GDM1 (cell line): ENCODE measurements at places on chromosomes 3 and 15.

DNA sequence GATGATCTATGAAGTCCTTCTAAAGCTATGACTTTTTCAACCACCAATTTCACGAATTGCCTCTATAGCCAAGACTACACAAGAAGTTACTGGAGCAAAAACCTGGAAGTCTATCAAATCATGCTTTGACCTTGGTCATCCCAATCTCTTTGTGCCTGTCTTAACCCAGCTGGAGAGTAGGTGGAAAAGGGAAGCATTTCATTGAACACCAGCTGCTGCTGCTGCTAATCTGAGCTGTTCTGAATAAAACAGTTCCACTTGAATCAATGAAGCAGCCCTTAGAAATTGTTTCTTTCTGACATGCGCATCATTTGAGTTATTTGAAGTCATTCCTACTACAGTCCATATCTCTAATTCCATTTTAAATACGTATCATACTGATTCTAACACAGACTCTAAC lies 7.3 kb upstream of the UBE3A start:
- no peak for DNase-seq

DNA sequence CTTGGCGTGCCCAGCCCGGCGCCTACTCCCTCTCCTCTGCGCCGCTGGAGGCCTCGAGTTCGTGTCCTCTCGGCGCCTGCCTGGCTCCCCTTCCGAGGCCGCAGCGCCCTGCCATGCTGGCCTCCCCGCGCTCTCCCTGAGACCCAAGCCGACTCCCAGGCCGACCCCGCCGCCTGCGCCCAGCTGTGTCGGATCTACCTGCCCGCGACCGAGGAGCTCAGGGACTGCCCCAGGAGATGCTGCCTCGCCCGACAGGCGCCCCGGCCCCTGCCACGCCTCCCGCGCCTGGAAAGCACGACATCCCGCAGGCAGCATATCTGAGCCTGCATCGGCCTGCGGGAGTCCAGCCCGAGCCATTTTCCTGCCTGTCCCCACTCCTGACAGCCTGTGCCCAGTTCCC lies 16.1 kb downstream of the PAQR9 start:
- DNase-seq = no peak

DNA sequence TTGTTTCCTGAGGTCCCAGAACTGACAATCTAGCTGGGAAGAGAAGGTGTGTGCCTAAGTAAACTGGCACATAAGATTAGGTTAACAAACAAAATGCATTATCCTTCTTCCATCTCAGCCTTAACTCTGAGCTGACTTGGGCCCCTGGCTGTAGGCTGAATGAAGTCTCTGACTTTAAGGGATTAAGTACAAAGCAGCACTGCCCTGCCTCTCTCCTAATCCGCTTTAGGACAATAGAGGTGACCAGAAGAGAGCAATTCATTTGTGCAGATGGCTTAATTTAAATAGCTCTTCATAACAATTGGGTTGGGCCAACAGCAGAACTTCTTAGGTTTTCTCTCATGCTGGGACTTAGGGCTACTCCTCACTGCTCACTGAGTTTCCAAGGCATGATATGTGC lies 181.6 kb upstream of the SOX14 start:
- DNase-seq = no peak

DNA sequence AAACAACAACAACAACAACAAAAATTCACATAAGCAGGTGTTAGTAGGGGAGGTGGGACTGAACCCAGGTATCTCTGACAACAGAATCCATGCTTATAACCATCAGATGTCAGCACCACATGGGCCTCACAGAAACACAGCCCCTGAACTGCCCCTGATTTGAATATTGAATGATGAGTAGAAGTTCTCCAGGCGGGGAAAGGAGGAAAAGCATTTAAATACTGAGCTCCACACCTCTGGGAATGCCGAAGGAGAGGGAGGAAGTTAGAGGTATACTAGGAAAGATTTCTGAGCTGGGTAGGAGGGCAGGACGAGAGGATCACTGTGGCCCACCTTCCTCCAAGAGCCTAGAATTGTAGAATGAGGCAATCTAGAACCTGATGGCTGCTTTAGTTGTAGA lies 31.9 kb upstream of the EIF4A2 start:
- DNase-seq = no peak

DNA sequence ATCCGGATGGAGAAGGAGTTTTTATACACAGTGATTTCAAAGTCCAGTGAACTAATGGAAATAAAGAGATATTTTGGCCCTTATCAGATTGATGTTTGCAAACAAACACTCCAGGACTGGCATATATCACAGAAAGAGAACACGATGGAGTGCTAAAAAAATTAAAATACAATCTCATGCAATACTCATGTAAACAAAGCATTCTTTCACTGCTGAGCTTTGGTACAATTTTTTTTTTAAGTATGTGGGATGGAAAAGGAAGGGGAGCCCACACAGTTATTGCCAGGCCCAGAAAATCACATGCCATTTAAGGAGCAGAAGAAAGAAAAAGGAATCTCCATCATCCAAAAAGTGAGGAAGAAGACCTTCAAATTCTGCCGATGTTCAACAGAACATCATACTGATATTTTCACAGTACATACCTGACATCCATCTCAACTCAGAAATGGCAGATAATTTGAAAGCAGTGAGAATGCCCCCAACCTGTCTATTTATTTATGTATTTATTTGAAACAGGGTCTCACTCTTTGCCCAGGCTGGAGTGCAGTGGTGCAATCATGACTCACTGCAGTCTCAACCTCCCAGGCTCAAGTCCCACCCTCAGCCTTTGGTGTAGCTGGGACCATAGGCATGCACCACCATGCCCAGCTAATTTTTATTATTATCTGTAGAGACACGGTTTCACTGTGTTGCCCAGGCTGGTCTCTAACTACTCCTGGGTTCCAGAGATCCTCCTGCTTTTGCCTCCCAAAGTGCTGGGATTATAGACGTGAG lies 107.5 kb upstream of the SLC2A2 start:
- no peak for DNase-seq

DNA sequence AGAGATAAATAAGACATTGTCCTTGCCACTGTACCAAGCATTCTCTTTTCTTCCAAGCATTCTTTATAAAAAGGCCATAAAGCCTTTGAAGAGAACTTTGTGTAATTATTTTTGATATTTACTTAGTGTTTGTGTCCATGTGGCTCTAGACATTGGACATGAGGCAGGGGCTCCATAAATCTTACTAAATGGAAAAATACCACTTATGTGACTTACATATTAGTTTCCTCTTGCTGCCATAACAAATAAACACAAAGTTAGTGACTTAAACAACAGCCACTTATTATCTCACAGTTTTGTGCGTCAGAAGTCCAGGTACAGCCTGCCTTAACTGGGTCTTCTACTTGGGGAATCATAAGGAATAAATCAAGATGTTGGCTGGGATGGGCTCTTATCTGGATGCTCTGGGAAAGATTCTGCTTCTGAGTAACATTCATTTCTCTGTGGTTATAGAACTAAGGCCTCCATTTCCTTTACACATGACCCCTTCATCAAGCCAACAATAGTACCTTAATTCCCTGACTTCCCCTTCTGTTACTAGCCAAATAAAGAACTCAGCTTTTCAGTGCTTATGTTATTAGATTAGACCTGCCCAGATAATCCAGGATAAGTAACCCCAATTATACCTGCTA lies 59.9 kb upstream of the COL8A1 start:
- no peak for DNase-seq

GRCh38 chr3:186974824-186975313 lies 44.5 kb downstream of the ST6GAL1 start:
- no peak for DNase-seq

DNA sequence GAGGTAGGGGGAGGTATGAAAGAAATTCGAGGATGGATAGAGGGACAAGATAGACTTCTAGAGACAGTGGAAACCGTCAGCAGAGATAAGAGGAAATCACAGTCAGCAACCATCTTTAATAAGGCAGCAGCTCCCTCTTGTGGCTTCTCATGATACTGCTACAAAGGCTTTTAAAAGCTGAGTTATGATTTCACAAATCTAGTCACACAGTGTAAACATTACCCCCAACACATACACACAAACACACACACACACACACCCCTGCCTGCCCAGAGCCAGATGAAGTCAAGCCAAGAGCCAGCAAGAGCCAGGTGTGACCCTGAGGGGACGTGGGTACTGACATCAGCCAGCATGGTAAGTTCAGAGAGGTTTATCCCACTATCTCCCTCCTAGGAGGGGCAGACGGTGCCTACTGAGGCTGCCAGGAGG lies 18.9 kb upstream of the TGM5 start:
- DNase-seq = peak; percentile 15

DNA sequence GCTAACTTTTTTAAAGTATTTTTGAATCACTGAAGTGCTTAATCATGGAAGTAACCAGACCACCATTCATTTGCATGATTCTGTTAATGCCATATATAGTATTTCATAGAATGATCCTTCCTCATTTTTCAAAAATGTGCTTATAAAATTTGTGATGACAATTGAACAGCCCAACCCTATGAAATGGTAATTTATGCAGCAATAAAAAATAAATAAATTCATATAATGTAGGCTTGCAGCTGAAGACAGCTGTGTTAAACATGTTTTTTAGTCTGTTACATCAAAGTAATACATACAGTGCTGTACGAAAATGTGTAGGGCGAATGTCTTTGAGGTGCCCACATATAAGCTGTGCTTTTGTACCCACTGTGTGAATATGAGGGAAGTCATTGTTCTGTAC lies 131.7 kb downstream of the FILIP1L start:
- DNase-seq = no peak

DNA sequence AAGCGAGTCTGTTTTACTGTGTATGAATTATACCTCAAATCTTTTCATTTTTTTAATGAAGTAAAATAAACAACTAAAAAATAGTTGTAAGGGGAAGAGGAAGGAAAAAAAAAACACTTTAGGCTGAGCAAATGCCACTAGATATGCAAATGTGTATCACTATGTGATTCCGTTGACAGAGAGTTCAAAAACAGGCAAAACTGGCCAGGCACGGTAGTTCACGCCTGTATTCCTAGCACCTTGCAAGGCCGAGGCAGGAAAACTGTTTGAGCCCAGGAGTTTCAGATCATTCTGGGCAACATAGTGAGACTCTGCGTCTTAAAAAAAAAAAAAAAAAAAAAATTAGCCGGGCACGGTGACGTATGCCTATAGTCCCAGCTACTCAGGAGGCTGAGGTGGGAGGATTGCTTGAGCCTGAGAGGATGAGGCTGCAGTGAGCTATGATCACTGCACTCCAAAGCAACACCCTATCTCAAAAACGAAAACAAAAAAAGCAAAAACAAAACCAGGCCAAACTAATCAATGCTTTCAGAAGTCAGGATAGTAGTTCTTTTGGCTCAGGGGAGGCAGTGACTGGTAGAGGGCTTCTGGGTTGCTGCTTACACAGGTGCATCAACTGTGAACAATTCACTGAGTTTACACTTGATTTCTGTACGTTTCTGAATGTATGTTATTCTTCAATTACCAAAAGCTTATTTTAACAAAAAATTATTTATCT lies 7.4 kb downstream of the PRC1 start:
- no peak for DNase-seq

DNA sequence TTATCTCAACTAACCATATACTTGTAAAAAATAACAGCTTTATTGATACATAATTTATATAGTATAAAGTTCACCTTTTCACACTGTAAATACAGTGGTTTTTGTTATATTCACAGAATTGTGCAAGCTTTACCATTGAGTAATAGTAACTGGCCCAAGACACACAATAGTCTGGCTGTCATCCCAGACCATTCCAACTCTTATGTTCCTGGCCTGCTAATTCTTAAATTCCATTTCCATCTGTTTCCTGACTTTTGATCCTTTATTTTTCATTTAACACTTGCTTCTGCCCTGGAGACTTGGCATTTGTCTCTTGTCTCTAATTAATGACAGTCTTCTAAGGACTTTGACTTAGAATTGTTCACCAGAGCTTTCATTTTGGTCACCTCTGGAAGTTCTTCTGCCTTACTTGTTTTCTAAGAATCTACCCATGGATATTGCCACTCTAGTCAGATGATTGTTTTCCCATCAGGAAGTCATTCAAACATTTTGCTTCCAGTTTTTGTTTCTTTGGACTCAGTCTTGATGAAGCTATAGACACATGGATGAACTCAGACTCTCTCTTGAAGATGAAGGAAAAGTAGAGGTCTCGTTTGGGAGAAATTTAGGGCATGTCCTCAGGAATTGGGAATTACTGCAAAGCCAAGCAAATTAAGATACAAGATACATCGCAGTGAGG lies 27.2 kb upstream of the PLSCR4 start:
- DNase-seq = no peak

DNA sequence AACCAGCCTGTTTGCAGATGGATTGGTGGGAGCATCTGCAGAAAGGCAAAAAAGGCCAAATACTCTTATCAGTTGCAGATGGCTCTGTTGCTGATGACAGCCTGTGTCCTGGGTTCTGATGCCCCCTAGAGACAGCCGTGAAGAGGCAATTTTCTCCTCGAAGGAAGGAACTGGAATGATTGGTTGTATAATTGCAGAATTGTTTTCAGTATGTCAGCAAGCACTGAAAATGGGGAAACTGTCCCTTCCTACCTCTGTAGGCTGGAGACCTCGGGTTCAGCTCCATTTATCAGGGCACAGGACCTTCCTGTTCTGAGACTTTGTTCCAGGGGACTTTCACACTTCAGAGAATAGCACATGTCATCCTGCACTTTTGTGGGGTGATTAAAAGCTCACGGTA lies 103.0 kb downstream of the PGPEP1L start:
- DNase-seq = peak; percentile 65

DNA sequence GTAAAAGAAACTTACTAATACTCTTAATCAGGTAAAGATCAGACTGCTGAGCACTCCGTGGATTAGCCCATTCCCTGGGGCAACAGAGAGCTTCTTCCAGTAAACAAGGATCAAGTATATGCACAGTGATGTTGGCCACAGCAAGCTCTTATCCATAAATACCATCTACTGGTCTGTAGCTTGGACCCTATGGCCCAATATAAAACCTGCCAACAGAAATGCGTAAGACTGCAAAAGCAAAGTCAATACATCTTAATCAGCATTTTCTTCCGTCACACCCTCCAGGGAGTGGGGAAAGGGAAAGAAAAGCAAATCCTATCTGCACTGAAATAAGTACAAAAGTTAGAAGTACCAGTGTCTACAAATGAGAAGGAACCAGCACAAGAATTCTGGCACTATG lies 1082.1 kb downstream of the ZPLD1 start:
- DNase-seq = no peak

DNA sequence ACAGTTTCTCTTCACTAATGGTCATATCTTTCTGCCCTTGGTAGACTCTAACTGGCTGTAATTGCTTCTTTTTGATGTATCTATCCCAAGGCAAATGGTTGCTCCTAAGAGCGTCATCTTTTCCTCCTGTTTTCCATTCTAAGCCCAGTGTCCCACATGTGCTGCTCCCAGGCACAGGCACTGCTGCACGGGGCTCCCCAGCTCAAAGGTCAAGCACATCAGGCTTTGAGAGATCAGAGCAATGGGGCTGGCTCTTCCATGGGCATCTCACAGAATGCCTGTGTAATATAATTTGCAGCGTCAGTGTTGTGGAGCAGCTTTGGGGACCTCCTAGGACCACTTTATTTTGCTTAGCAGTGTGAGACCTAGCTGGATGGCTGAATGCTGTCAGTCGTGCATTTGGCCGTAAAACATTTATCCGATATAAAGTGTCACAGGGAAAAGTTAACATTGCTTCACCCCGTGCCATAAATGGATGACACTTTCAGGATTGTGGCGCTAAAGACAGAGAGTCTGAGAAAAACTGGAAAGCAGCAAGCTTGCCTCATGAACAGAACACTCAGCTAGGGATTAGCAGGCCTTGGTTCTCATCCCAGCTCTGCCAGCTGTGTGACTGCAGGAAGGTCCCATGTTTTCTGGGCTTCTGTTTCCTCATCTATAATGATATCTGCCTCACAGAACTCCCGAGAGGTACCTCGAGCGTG lies 277.5 kb upstream of the TBL1XR1 start:
- no peak for DNase-seq
